ENCODE measurements at places on chromosomes 13 and 19.
A peak's percentile ranks its signal among the peaks of the same experiment; 100 is the strongest.

GRCh38 chr19:6250909-6251308 lies 28.9 kb downstream of the MLLT1 start:
- H3K27ac ChIP-seq = no peak overlapping the region
- DNase-seq = no peak
- H3K4me3 ChIP-seq = no peak overlapping the region
- H3K36me3 ChIP-seq = no peaks in the 10 kb centered on the region
- no peaks in the 10 kb centered on the region for H3K27me3 ChIP-seq
- no peaks in the 10 kb centered on the region for H3K4me1 ChIP-seq

DNA sequence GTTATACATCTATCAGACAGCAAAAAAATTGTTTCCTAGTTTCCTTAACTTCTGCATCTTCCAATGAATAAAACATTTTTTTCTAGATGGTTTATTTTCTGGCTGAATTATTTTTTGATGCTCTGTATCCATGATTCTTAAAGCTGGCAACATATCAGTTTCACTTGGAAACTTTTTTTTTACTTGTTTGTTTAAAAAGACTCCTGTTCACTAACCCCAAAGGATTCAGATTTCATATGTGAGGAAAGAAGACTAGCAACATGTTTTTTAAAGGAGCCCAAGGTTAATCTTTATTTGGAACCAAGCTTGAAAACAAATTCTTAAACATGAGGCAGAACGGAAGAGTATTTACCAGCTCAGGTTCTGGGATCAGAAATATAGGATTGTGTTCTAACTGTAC lies 632.3 kb downstream of the SLITRK6 start:
- H3K36me3 ChIP-seq = no peaks in the 10 kb centered on the region
- H3K27ac ChIP-seq = no peak overlapping the region
- no peak overlapping the region for H3K4me3 ChIP-seq
- no peaks in the 10 kb centered on the region for H3K4me1 ChIP-seq
- no peaks in the 10 kb centered on the region for H3K27me3 ChIP-seq
- DNase-seq = no peak

GRCh38 chr13:106121173-106121754 lies 414.2 kb downstream of the EFNB2 start:
- DNase-seq = no peak
- H3K4me1 ChIP-seq = no peaks in the 10 kb centered on the region
- H3K4me3 ChIP-seq = no peak overlapping the region

GRCh38 chr13:56735537-56735942 lies 405.2 kb upstream of the PRR20A start:
- no peak for DNase-seq
- no peaks in the 10 kb centered on the region for H3K27me3 ChIP-seq
- H3K36me3 ChIP-seq = no peaks in the 10 kb centered on the region

GRCh38 chr13:100954430-100955305 lies 280.1 kb upstream of the TMTC4 start:
- no peaks in the 10 kb centered on the region for H3K36me3 ChIP-seq
- no peaks in the 10 kb centered on the region for H3K27me3 ChIP-seq
- no peak overlapping the region for H3K4me3 ChIP-seq

DNA sequence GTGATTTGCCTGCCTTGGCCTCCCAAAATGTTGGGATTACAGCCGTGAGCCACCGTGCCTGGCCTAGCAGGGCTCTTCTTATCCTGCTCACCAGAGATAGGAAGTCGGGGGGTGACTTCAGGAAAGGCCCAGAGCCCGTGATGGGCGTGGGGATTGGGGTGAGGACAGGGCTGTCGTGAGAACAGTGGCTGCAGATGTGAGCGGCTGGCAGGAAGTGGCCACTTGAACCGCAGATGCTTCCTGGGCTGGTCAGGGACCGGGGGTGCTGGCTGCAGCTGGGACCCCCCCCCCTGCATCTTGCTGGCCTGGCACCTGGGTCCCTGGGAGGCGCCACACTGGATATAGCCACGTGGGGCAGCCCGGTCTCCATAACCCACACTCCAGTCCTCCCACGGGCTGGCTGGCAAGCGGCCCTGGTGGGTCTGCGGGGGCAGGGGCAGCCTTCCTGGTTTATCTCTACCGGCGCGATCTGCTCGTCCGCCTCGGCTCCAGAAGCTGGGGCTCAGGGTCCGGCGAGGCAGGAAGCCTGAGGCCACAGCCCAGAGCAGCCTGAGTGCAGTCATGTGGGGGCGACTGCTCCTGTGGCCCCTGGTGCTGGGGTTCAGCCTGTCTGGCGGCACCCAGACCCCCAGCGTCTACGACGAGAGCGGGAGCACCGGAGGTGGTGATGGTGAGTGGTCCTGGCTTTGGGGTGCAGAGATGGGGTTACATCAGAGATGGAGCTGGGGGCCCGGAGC lies at the start of gene F2RL3:
F2RL3 (plus strand) TSS at position 371 of the 737 bp plus-strand sequence; CDS start at position 562, 191 bp downstream.
- peaks cover 2% of the 10 kb centered on the region for H3K4me1 ChIP-seq
- H3K36me3 ChIP-seq = no peaks in the 10 kb centered on the region
- H3K27ac ChIP-seq = peak within 1 kb of the TSS; percentile 84
- H3K27me3 ChIP-seq = no peaks in the 10 kb centered on the region
- H3K4me3 ChIP-seq = no peak within 1 kb of the TSS
- DNase-seq = no peak

- DNase-seq = no peak
- H3K4me1 ChIP-seq = no peaks in the 10 kb centered on the region
- no peaks in the 10 kb centered on the region for H3K36me3 ChIP-seq
- no peak overlapping the region for H3K27ac ChIP-seq
- no peaks in the 10 kb centered on the region for H3K27me3 ChIP-seq
These were observed 38.9 kb downstream of the LACC1 start for GRCh38 chr13:43918636-43919035.

- H3K27ac ChIP-seq = no peak overlapping the region
- H3K4me1 ChIP-seq = no peaks in the 10 kb centered on the region
- no peaks in the 10 kb centered on the region for H3K36me3 ChIP-seq
- DNase-seq = no peak
- no peaks in the 10 kb centered on the region for H3K27me3 ChIP-seq
These were observed 158.7 kb upstream of the GPR12 start for GRCh38 chr13:26919311-26919710.

GRCh38 chr19:3114811-3115210 lies 20.6 kb downstream of the GNA11 start:
- H3K4me1 ChIP-seq = no peaks in the 10 kb centered on the region
- no peaks in the 10 kb centered on the region for H3K27me3 ChIP-seq
- no peaks in the 10 kb centered on the region for H3K36me3 ChIP-seq
- H3K4me3 ChIP-seq = no peak overlapping the region

- no peak within 1 kb of the TSS for H3K27ac ChIP-seq
- H3K27me3 ChIP-seq = no peaks in the 10 kb centered on the region
- H3K36me3 ChIP-seq = no peaks in the 10 kb centered on the region
- H3K4me1 ChIP-seq = no peaks in the 10 kb centered on the region
- H3K4me3 ChIP-seq = no peak within 1 kb of the TSS
These were observed at the start of gene TEKTIP1 for GRCh38 chr19:3538965-3539755. TEKTIP1 (plus strand) TSS chr19:3539174; CDS start chr19:3539178, 4 bp downstream.

DNA sequence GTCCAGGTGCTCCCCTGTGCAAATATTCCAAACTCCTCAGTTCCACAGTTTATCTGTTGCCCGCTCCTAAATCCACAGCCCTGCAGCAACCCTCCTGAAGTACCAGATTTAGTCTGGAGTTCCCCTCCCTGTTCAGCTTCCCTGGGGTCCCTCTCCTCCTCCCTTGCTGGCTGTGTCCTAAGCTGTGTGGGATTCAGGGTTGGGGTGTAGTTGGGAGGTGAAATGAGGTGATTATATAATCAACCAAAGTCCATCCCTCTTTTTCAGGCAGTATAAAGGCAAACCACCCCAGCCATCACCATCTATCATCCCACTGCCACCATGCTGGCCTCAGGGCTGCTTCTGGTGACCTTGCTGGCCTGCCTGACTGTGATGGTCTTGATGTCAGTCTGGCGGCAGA lies at the start of gene CYP2A13:
CYP2A13 (plus strand) TSS at position 301 of the 400 bp plus-strand sequence; CDS start at position 322, 21 bp downstream.
- no peaks in the 10 kb centered on the region for H3K4me1 ChIP-seq
- H3K4me3 ChIP-seq = no peak within 1 kb of the TSS
- no peak within 1 kb of the TSS for H3K27ac ChIP-seq
- no peaks in the 10 kb centered on the region for H3K36me3 ChIP-seq
- DNase-seq = no peak

DNA sequence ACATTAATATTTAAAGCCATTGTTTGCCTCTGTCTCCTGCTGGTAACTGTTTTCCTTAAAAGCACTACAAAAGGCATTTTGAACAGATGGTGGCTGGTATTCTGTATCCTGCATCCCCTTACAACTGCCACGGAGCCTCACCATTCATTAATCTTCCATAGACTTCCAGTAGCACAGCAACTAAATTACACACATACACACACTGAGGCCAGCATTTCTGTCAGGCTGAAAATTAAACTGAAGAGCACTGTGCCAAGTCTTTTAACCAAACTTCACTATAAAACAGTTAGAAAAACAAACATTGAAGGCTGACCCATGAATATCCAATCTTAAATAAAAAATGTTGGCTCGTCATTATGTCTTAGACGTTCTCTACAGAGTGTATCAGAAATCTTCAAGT lies 697.8 kb downstream of the DACH1 start:
- no peaks in the 10 kb centered on the region for H3K36me3 ChIP-seq
- no peaks in the 10 kb centered on the region for H3K27me3 ChIP-seq

DNA sequence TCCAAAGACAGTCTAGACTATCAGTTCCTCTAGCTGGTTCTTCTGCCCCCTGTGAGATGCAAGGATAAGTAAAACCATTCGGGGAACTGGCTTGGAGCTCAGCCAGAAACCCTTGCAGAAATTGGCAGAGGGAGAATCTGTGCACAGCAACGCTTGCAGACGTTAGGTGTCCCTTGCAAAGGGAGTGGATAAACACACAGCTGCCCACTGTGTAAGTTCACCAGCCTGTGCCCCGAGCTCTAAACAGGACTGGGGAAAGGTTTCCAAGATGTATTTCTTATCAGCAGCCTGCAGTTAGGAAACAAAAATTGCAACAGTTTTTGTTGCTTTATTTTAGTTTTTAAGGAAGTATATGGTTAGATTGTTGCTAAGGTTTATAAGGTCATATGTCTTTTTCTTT lies 19.0 kb upstream of the ADGRE1 start:
- H3K4me3 ChIP-seq = no peak overlapping the region
- H3K27ac ChIP-seq = no peak overlapping the region
- H3K4me1 ChIP-seq = peaks cover 11% of the 10 kb centered on the region

DNA sequence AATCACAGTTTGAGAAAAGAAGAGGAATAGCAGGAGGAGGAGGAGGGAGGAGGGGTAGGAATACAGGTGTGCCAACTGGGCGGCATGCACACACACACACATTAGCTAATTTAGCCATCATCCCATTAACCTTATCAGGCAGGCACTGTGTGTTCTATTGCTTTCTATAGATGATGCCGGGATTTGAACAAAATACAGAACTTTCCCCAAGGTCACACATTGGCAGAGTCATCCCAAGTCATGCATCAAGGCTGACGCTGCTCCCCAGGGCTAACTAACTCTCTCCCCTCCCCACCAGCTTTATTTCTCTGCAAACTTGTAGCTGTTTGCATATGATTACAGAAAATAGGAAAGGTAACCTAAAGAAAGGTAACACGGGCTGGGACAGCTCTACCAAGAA lies 83.0 kb downstream of the NUFIP1 start:
- no peak overlapping the region for H3K4me3 ChIP-seq
- DNase-seq = no peak
- no peaks in the 10 kb centered on the region for H3K27me3 ChIP-seq
- H3K4me1 ChIP-seq = no peaks in the 10 kb centered on the region
- H3K36me3 ChIP-seq = no peaks in the 10 kb centered on the region

DNA sequence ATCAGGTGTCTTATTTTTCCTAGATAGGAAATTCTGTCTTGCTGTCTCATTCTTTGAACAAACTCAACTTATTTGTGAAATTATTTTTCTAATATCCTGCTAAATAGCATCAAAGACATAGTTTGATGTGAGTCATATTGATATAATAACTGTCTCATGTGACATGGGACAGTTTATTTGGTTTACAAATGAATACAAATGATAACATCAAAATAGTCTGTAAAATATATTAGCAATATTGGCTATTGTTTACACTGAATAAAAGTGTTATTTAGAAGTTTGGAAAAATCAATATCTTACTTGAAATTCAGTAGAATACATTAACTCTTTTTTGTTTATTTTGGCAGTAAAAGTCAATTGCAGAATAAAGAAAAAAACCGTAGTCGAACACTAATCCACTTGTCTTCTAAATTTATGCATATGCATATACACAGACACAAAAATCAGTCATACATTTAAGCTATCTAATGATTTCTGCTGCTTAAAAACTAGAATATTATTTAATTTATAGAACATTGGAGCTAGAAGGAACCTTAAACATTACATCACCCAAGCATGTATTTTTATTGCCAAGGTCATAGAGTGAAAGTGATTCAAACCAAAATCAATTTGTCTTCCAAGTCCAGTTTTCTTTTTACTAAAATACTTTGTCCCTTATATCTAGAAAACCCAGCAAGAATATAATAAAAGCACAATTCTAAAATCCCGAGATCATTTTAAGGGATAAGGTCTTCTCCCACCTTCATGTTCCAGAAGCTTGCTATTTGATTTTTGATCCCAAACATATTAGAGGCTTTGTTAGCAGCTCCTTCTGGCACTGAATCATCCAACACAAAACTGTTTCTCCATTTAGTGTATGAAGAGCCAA lies 776.5 kb upstream of the SLITRK1 start:
- no peaks in the 10 kb centered on the region for H3K36me3 ChIP-seq
- H3K27me3 ChIP-seq = no peaks in the 10 kb centered on the region

- peaks cover 8% of the 10 kb centered on the region for H3K4me1 ChIP-seq
- H3K4me3 ChIP-seq = no peak overlapping the region
- no peak for DNase-seq
These were observed 5.1 kb downstream of the ZNF599 start for GRCh38 chr19:34767951-34768350.

- H3K27ac ChIP-seq = no peak overlapping the region
- H3K4me1 ChIP-seq = peaks cover 9% of the 10 kb centered on the region
- H3K27me3 ChIP-seq = peaks cover 26% of the 10 kb centered on the region
- H3K36me3 ChIP-seq = no peaks in the 10 kb centered on the region
These were observed 641 bp upstream of the SOX21 start for GRCh38 chr13:94712812-94713560.

- DNase-seq = no peak
- no peak overlapping the region for H3K4me3 ChIP-seq
- peaks cover 55% of the 10 kb centered on the region for H3K36me3 ChIP-seq
- H3K27me3 ChIP-seq = no peaks in the 10 kb centered on the region
- no peaks in the 10 kb centered on the region for H3K4me1 ChIP-seq
These were observed 116.4 kb downstream of the STK24 start for GRCh38 chr13:98460516-98460915.

DNA sequence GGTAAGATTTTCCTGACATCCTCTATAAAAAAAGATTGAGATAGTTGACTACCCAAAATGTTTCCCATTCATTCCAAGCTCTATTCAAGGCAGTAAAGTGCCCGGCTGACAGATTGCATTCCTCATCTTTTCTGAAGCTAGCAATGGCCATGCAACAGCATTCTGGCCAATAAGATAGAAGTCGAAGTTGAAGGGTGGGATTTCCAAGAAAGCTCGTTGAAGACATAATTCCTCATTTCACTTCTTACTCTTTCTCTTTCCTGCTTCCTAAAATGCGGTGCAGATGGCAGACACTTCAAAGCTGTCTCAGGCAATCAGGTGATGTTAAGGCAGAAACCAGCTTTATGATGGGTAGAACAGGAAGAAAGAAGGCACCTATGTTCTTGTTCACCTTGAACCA lies 13.4 kb upstream of the ALOX5AP start:
- H3K4me3 ChIP-seq = no peak overlapping the region
- H3K27ac ChIP-seq = no peak overlapping the region
- DNase-seq = no peak
- no peaks in the 10 kb centered on the region for H3K36me3 ChIP-seq
- H3K4me1 ChIP-seq = no peaks in the 10 kb centered on the region

- DNase-seq = no peak
- peaks cover 14% of the 10 kb centered on the region for H3K36me3 ChIP-seq
- no peaks in the 10 kb centered on the region for H3K27me3 ChIP-seq
These were observed 85.0 kb downstream of the SACS start for GRCh38 chr13:23348262-23349127.

GRCh38 chr19:12938779-12939601 lies 581 bp downstream of the CALR start:
- H3K27ac ChIP-seq = peak overlapping the region; percentile 93
- DNase-seq = peak; percentile 62
- H3K4me3 ChIP-seq = peak overlapping the region; percentile 81
- H3K27me3 ChIP-seq = no peaks in the 10 kb centered on the region
- H3K4me1 ChIP-seq = peaks cover 40% of the 10 kb centered on the region
